Activated CD4-positive, alpha-beta T cell treated with anti-CD3 and anti-CD28 coated beads, Interleukin-2, amount 50 U/mL, for 16 hours (primary cell): ENCODE measurements at places on chromosomes 6 and 20.

DNA sequence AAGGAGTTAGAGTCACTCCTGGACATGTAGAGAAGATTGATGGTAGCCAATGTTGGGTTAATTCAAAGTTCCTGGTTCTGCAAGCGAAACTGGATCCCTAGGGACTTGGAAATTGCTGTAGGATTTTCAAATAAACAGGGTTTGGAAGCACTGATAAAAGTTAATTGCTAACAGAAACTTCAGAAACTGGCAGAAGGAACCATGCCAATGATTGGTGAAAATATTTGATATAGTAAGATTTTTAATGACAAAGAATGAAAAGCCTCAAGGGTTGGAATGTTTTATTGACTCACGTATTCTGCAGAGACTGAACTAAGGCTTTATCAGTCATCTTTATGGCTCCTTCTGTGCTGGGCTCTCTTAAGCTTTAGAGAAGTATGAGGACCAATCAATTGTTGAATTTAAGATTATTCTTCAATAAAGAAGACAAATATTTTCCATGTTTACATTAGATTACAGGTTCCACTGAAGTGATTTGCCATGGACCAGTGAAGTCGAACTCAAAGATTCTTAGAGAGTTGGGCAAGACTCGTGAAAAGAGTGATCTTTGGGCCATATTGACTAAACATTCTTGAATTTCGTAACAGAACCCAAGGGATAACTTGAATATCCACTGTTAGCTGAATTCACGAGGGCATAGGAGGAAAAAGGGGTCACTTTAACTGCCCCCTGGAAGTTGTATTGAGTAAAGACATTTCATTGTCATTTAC, 371.4 kb downstream of the HDGFL1 start:
- no peak for DNase-seq

GRCh38 chr6:150590446-150590845, 9.2 kb upstream of the PLEKHG1 start:
- DNase-seq: no peak

- DNase-seq: no peak
These were observed 13.4 kb upstream of the MYO6 start for GRCh38 chr6:75735491-75736186.

- no peak for DNase-seq
These were observed 237.2 kb upstream of the PRND start for GRCh38 chr20:4484379-4484997.

- no peak for DNase-seq
These were observed 279.6 kb upstream of the SULF2 start for GRCh38 chr20:48064929-48065328.

DNA sequence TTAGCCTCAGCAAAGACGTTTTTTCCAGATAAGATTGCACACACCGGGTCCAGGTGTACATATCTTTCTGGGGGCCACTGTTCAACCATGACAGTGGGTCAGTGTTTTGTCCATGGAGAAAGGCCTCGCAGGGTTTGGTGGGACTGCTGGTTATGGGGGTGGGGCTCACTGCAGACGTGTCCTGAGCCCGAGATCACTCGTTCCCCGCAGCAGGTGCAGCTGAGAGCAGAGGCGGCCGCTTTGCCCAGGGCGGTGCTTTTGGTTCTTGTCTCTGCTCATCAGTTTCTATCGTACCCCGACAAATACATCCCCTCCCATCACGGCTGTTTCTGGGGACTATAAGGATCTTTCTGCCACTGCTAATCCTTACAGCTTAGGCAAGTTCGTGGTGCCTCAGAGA, 166.9 kb downstream of the CDH4 start:
- no peak for DNase-seq

- DNase-seq: no peak
These were observed 181.1 kb downstream of the BCKDHB start for GRCh38 chr6:80287607-80288006.

GRCh38 chr6:3228046-3228671, 706 bp upstream of the TUBB2B start:
- no peak for DNase-seq

DNA sequence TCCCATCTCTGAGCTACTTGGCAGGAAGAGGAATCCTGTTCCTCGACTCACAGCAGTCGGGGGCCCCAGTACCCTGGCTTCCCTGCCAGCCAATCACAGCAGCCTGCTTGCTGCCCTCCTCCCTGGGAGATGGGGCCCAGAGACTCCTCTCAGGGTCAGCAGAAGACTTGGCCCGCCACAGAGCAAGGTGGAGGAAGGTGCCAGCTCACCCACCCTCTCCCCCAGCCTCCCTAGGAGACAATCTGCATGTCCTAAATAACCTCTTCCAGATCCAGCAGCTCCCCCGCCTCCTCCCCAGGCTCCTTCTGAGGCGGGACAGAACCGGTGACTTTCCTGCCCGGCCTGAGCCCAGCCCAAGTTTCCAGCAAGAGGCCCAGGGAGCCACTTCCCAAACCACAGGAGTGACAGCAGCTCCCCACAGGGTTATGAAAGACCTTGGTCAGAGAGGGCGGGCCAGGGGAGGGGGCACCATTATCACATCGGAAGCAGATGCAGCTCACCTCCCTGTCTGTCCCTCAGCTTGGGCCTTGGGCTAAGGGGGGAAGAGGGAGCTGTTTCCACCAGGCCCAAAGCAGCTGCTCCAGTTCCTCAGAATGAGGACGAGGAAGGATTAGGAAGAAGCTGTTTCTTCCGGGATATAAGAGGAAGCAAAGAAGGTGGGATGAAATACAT, 2.3 kb downstream of the CCND3 start:
- peak; percentile 64 for DNase-seq

- no peak for DNase-seq
These were observed 77.5 kb upstream of the BEND3 start for GRCh38 chr6:107192830-107193229.

DNA sequence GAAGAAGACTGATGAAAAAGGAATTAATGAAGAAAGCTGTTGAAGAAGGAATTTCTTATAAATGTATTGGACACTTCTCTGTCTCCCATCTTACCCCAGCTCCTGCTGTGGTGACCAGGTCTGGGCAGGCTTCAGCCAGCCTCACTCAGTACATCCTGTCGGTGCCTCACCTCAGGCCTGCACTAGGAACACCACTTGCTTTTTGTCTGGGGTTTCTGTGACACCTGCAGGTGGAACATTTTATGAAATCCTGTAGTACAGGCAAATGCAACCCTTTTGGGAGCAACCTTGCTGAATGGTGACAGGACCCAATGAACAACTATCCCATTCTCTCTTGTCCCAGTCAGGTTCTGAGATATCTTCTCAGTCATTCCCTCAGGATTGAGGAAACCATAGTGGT, 129.7 kb downstream of the PRDM13 start:
- no peak for DNase-seq

DNA sequence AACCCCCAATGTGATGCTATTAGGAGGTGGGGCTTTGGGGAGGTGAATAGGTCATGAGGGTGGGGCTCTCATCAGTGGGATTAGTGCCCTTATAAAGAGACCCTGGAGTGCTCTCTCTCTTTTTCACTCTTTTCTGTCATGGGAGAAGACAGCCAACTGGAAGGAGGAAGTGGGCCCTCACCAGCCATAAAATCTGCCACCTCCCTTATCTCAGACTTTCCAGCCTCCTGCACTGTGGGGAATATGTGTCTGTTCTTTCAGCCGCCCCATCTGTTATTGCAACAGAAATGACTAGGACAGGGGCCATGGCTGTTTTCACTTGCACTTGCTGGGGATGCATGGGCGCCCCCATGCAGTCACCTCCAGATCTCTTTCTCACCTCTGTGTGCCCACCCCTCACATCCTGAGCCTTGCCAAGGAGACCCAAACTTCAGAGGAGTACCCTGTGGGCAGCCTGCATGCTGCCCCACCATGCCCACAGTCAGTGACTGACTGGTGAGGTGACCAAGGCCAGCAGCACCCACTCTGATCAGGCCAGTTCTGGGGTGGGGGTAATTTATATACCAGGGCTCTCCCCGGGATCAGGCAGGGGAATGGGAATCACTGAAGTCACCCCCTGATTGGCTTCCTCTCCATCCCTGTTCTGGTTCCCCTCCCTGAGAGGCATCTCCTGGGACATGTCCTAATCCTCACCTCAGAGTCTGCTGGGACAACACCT, 118.4 kb downstream of the ANKRD60 start:
- DNase-seq: no peak
